Stimulated activated CD4-positive, alpha-beta T cell treated with anti-CD3 and anti-CD28 coated beads, TNF-alpha, amount 100 ng/mL, for 48 hours (primary cell): ENCODE measurements at places on chromosomes 13 and 19.

GRCh38 chr19:30387311-30388115, 15.3 kb downstream of the ZNF536 start:
- no peak for DNase-seq

DNA sequence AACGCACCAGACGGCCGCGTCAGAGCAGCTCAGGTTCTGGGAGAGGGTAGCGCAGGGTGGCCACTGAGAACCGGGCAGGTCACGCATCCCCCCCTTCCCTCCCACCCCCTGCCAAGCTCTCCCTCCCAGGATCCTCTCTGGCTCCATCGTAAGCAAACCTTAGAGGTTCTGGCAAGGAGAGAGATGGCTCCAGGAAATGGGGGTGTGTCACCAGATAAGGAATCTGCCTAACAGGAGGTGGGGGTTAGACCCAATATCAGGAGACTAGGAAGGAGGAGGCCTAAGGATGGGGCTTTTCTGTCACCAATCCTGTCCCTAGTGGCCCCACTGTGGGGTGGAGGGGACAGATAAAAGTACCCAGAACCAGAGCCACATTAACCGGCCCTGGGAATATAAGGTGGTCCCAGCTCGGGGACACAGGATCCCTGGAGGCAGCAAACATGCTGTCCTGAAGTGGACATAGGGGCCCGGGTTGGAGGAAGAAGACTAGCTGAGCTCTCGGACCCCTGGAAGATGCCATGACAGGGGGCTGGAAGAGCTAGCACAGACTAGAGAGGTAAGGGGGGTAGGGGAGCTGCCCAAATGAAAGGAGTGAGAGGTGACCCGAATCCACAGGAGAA, 1.9 kb downstream of the PPP1R12C start:
- no peak for DNase-seq

GRCh38 chr19:41621654-41622053, 5.2 kb downstream of the CEACAM4 start:
- no peak for DNase-seq

DNA sequence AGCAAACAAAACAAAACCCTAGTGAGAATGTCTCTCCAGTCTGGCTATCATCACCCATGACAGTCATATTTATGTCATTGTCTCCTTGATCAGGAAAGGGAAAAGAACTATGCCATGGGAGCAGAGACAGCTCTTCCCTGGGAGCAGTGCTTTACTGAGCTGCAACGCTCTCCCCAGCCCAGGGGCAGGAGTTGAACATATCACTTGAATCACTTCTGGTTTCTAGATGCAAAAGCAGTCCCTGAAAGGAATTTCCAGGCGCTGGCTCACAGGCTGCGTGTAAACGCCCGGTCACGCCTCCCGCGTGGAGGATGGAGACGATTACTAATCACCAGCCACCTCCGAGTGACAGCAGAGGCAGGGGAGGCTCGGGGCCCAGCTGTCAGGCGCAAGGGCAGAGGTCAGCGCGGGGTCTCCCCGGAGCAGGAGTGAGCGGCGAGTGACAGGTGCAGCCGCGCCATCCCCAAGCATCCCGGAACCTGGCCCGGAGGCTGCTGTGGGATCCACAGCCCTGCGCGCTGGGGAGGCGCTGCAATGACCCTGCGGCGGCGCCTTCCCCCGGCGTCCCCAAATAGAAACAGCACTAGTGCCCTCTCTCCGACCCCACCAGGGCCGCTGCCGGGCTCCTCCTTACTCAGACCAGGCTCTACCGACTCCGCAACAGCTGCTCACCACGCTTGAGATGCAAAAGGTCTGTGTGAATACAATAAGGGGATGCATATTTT, 23.5 kb upstream of the DCLK1 start:
- DNase-seq: no peak

DNA sequence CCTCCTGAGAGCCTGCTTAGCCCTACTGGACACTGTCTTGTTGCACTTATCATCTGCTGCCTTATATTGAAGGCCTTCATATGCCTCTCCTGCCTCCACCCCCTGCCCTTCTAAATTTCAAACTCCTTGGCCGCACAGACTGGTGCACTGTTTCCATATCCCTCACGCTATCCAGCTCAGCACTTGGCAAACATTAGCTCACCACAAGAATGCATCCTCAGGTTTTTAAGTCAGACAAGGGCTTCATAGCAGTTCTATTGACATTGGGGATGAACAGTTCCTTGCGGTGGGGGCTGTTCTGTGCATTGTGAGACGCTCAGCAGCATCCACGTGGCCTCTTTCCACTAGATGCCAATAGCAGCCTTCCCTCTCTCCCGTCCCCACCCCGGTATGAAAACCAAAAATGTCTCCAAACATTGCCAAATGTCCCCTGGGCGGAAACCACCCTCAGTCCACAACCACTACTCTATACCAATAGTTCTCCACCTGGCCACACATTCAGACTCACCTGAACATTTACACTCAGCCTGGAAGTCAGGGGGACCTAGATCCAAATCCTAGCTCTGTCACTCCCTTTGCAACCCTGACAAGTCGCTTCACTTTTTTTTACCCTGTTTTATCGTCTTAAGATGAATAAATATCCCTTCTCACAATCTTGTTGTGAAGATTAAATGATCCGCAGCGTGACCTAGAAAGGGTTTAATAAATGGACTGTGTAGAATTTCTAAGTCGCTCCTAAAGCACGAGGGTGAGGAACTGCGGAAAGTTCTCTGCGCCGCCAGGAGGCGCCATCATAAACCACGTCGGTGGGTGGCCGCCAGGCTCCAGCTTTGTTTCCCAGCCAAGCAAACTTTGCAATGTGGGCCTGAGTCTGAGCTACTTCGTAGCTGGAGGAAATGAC, 3.6 kb upstream of the CEACAM3 start:
- peak; percentile 27 for DNase-seq

DNA sequence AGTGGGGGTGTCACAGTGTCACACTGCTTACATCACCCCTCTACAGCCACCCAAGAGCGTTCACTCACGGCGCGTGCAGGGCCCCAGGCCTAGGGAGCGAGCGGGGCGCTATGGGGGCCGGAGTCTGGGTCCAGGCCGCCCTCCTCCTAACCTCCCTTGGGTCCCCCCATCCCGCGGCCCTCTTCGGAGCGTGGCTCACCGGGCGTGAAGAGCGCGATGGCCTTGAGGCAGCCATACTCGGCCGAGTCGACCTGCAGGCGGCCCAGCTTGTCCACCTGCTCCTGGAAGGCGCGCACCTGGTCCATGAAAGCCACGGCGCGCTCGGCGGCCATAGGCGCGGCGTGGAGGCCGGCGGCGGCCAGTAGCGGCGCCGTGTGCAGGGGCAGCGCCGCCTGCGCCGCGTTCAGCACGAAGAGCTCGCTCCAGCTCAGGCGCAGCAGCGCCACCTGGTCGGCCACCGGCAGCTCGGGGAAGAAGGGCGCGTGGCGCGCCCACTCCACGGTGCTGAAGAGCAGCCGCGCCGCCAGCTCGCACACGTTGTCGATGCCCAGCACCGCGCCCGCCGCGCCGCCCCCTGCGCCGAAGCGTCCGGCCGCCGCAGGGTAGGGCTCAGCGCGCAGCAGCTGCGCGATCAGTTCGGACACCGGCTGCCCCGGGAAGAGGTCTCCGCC, 9.4 kb downstream of the OCEL1 start:
- DNase-seq: peak; percentile 43

GRCh38 chr19:15456441-15456840, 6.7 kb upstream of the WIZ start:
- DNase-seq: no peak

- no peak for DNase-seq
Observed at GRCh38 chr13:40576369-40576768, 90.1 kb downstream of the FOXO1 start.

- no peak for DNase-seq
Observed at GRCh38 chr19:2365201-2365970, 5.3 kb downstream of the TMPRSS9 start.

DNA sequence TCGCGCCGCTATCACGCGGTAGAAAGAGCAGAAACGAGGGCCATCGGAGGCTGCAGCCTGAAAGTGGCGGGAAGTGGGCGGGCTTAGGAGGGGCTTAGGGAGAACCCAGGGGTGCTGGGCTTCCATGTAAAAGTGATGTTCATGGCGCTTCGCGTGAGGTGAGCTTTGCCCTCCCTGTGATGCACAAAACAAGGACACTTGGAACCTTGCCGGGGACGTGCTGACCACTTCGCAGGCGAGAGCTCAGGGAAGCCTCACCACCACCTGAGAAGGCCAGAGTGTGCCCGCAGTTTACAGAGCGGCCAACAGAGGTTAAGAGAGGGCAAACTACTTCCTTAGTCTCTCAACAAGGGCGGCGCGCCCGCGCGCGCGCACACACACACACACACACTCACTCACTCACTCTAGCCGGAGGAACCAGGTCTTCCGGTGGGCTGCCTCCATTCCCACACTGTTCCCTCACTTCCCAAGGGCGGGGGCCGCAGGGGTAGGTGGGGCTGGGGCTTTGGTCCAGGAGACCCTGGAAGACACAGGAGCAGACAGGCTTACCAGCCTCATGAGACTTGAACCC, 651 bp downstream of the GAPDHS start:
- no peak for DNase-seq

GRCh38 chr13:99873832-99874430, 97.6 kb downstream of the ZIC5 start:
- DNase-seq: no peak

GRCh38 chr13:98098516-98098915, 44.4 kb upstream of the FARP1 start:
- no peak for DNase-seq
